Aorta (tissue), 5 donors: ENCODE measurements at places on chromosomes 6 and 20.

DNA sequence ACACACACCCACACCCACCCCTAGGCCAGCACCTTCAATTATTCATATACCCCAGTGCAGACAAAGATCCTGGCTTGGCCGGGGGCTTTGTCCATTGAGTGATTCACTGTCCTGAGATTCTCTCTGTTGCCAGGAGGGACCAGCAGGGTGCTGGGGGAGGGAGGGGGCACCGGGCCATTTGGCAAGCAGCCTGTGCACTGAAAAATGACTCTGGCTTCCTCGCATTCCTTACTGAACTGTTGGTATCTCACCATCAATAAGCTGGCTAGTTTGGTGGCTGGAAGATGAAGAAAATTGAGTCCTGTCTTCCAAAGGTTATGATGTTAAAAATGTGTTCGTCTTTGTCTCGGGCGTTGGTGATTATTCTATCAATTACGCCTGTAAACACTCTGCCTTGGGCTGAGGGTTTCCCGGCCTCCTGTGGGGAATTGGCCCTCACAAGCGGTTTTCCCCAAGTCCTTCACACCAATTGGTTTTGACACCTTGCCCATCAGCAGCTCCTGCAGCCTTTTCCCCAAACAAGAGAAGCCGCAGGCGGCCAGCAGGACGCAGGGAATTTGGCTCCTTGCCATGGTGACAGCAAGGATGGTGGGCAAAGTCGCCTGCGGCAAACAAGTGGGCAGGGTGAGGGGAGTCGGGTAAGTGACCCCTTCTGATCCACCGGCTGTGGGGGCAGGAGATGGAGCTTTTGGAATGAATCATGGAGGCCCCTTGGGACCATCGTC, 4.9 kb downstream of the VSTM2L start:
- DNase-seq: no peak

DNA sequence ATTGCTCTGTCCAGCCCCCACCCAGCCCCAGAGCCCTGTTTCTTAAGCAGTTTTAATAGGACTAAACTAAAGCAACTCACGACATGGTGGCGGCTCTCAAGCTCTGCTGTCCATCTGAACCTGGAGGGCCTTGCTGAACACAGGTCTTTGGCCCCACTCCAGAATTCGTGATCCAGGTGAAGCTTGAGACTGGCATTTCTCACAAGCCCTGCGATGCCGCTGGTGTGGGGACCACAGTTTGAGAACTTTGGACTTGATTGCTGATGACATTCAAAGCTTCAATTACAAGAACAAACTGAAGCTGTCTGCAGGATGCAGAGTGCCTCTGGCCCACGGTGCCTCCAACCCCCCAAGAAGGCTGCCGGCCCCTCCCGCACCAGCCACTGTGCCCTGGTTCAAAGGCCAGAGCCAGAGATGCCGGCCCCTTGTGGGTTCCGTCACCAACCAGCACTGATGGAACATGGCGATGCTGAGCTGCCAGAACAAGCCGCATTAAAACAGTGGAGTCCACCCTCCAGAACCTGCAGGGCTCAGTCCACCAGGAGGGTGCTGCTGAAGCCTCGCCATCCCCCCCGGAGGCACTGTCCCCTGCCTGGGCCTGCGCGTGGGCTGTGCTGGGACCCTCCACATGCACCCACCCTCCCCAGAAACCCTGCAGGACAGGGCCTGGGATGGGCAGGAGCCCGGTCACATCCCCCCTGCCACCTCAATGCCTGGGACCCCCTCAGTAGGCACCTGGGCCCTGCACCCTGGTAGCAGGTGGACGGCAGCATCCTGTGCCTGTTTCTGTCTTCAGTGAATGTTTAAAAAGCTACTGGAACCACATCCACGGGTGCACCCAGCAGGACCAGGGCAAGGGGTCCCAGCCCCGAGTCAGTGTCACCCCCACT, 101.1 kb downstream of the PSMB1 start:
- DNase-seq: no peak

DNA sequence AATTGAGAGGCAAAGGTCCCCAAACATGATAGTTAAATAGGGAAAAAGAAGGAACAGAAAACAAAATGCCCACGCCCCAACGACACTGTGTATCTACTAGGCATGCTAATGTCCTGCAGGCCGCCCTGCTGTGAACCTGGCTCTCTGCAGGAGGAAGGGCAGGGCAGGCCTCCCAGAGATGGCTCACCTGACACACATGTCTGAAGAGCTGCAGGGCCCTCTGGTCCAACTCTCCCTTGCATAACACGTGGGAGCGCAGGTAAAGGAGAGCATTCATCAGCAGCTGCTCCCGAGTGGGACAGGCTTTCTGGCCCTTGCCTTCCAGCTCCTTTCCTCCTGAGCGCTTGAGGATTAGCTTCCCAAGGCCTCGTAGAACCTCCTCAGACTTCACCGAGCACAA, 53.7 kb upstream of the LYRM2 start:
- DNase-seq: no peak

DNA sequence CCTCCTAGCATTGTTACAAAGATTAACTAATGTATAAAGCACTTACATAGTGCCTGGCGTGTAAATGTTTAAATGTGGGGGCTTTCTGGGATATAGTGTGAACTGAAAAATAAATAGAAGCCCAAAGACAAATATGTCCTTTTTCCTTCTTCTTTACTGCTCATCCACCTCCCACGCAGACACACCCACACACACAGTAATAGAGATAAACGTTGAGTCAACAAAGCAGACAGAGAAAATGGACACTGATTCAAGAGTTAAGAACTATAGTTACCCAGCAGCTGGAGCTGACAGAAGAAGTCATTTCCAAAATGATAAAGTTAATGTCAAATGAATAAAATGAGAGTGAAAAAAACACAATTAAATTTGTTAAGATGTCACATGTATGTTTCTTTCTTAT, 68.3 kb downstream of the FHL5 start:
- no peak for DNase-seq

DNA sequence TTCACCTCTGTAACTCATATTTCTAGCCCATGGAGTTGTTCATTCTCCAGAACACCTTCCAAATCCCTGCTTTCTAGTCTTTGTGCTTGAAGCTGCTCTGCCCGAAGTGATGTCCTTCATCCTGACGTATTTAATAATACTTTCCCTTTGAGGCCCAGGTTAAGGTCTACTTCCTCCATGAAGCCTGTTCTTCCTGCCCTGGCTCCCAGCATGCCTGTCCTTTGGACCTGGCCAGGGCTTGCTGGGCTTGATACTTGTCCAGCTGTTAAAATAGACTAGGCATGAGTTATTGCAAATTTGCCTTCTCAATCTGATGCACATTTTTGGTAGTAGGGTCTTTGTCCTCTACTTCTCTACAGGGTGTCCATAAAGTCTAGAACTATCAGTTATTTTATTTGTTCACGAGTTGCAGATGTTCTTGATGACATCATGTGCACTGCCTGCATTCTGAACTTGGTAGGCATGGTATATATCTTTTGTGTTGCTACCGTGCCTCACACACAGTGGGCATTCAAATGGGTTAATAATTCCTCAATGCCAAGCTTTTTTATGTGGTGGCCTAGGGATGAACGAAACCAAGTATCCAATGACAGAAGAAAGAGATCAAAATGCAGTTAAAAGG, 3.1 kb upstream of the MAP7 start:
- DNase-seq: no peak

GRCh38 chr6:75893776-75894152, 144.7 kb downstream of the MYO6 start:
- DNase-seq: no peak

GRCh38 chr6:142886431-142887170, 58.4 kb downstream of the HIVEP2 start:
- no peak for DNase-seq

DNA sequence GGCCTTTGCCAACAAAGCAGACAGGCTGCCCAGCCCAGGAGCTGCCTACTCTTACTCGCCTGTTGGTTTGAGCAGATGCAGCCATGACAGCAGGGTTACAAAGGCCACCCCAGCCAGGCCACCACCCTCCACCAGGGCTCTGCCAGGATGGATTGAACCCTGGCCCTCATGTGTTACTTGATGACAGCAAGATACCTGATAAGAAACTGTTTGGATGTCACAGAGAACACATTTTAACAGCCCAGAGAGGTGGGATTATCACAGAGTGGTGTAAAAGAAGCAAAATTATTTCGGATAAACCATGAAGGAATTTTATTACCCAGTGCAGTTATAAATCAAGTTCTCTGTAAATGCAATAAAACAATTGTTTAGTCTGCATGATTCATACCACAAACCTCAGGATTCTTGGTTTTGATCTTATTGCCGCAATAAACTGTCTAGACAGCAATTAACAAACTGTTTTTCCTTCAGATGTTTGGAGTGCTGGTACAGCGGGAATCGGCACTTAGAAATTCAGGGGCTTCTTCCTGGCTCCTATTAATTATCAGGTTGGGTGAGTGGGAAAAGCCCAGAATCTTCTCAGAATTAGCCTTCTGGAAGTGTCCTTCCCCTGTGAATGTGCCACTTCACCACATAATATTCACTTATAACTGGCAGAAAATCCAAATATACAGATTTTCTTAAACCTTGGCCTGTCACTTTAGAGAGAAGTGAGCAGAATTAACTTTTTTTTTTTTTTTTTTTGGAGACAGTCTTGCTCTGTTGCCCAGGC, 58.0 kb upstream of the SALL4 start:
- DNase-seq: no peak

- no peak for DNase-seq
These were observed 543.8 kb upstream of the JAG1 start for GRCh38 chr20:11217326-11218172.
